ENCODE measurements at places on chromosomes 4 and X.

- DNase-seq = no peak
These were observed 127.1 kb downstream of the FBXO8 start for GRCh38 chr4:174156239-174156826.

GRCh38 chr4:176794151-176794550 is 1.4 kb upstream of the VEGFC start:
- DNase-seq = no peak

DNA sequence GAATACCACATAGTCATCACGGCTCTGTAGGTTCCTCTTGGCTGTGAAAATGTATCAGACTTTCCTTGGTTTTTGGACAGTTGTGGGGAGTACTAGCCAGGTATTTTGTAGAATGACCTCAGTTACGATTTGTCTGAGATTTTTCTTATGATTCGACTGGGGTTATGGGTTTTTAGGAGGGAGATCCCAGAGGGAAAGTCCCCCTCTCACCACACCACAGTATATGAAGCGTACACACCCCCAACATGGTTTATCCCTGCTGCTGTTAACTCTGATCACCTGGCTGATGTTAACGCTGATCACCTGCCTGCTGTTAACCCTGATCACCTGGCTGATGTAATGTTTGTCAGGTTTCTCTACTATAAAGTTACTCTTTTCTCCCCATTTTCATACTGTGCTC is 72.6 kb downstream of the ANAPC4 start:
- DNase-seq = no peak

- no peak for DNase-seq
These were observed 77.3 kb downstream of the ARSJ start for GRCh38 chr4:113901994-113902787.

- DNase-seq = no peak
These were observed 36.8 kb upstream of the TMEM184C start for GRCh38 chr4:147580396-147580795.

GRCh38 chrX:140713174-140713539 is 3.6 kb downstream of the LINC00632 start:
- no peak for DNase-seq
